ENCODE measurements at places on chromosomes 12 and 14.

GRCh38 chr12:120089105-120089504 is 27.4 kb downstream of the RAB35 start:
- DNase-seq = no peak

DNA sequence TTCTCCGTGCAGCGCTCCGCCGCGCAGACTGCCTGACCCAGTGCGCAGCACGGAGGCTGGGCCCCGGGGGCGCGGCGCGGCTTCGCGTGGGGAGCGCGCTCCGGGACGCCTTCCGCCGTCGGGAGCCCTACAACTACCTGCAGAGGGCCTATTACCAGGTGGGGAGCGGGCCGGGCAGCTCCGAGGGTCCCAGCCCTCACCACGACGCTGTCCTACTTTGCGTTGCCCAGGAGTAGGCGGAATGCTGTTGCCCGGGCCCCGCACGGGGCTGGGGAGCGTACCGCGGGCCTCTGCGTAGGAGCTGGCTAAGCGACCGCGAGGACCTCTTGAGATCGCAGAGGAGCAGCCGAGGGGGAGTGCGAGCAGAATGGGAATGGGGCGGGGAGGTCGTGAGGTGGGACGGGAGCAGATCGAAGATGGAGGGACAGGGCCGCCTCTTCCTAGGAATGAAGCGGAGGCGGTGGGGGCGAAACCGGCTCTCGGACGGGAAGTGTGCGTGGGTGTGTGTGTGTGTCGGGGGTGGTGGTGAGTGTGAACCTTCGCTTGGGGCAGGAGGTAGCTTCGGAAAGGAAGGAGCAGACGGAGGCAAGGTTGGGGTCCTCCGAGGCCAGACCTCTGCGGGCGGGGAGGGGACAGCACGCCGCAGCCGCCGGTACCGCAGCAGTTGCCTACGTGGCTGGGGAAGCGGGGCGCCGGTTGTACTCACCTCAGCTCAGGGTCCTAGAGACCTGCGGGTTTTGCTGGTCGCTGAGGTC is 751 bp downstream of the P3H3 start:
- no peak for DNase-seq

- no peak for DNase-seq
These were observed 592 bp upstream of the USP15 start for GRCh38 chr12:62259631-62259992.

- no peak for DNase-seq
These were observed 34.4 kb downstream of the CDK17 start for GRCh38 chr12:96365604-96366380.

DNA sequence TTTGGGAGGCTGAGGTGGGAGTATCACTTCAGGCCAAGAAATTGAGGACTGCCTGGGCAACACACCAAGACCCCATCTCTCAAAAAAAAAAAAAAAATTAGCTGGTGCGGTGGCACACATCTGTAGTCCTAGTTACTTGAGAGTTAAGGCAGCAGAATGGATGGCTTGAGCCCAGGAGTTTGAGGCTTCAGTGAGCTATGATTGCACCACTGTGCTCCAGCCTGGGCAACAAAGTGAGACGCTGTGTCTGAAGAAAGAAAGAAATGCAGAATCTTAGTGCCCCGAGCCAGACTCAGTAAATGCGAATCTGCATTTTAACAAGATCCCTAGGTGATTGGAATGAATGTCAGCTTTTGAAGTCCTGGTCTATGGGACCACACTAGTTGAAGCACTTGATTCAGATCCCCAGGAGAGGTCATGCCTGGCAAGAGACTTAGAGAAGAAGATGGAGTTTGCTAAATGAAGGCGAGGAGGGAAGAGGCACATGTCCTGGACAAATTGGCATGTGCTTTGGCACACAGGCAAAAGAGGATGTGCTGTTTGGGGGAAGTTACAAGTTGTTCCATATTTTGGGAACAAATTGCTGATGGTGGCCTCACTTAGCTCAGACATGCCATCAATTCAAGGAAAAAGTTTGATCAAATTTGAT is 56.6 kb downstream of the DRAM1 start:
- DNase-seq = no peak

DNA sequence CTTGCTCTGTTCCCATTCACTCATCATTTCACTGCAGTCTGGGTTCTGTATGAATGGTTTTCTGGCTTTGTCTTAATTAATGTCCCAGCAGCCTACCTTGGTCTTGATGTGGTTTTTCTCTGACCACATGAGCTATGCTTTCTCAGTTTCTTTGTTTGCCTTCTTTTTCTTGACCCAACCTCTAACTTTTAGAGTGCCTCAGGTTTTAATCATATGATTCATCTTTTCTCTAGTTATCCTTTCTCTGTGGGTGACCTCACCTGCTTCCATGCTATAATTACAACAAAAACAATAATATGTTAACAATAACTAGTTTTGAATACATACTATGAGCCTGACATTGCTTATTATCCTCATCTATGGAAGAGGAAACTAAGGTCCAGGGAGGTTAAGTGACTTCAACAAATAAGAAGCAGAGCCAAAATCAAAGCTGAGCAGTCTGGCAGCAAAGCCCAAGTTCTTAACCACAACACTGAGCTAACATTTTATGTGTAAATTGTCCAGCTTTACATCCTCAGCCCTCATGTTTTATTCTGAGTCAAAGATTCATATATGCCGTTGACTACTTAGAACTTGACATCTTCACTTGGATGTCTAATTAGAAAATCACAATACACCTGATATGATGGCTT is 4.7 kb upstream of the EPYC start:
- no peak for DNase-seq

DNA sequence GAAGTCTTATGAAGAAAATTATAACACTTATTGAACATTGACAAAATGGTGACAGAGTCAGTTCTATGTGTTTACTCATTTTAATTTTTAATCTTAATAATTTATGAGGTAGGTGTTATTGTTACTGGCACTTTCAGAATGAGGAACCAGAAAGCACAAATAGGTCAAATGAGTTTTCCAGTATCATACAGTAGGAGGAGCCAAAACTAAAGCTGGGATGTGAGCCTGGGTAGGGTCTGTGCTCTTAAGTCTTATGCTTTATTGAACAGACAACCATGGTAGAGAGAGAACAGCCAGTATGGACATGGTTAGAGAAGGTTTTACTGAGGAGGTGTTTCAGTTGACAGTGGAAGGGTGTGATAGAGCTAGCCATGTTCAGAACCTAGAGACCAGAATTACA is 775.7 kb downstream of the TMTC2 start:
- DNase-seq = no peak

- DNase-seq = no peak
These were observed 135.7 kb downstream of the PPM1H start for GRCh38 chr12:62799126-62799736.

DNA sequence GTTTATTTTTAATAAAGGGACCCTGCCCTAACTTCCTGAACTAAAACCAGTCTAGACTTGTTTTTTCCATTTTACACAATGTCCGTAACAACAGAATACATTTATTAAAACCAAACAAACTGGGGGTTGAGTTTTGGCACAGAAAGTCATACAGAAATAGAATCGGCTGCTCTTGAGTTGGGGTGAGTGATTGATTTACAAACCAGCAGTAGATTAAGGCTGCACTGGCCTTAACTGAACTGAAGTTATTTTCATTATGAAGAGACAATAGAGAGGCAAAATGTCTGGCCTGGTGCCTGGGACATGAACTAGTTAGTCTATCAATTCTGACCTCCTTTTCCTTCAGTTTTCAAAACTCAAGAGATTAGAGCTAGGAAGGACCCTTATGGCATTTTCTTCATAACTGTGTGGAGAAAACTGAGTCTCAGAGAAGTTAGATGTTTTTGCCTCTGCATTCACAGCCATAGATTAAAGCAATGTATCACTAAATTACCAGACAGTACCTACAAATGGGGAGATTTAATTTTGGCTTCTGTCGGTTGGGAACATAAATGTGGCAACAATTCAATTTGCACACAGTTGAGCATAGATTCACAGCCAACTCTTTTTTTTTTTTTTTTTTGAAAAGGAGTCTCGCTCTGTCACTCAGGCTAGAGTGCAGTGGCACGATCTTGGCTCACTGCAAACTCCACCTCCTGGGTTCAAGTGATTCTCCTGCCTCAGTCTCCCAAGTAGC is 19.8 kb upstream of the MGP start:
- no peak for DNase-seq

DNA sequence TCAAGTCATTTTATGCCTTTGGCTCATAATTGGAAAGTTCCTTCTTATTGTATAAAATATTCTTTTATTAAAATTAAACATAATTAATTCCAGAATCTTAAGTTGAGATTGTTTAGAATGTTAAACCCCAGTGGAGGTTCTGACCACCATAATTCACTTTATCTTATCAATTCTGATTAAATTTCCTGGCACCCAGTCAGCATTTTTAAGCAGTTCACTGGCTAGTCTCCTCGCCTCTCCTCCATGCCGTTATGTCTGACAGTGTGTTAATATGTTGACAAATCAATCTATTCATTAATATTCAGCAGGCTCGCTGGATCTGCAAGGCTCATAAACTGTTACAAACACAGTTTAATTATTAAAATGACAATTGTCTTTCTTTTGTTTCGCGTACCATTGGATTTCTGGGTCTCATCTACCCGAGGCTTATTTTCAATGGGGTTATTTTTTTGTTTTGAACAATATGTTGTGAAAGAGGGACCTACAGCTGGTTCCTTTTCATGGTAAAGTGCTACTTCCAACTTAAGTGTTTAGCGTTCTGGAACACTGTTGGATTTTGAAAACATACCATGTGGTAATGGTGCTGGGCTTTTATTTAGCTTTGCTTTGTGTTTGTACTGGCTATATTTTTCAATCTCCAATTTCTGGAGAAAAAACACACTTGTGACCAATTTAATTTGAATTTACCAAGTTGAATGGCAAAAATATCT is 339.7 kb downstream of the PRKD1 start:
- DNase-seq = no peak

GRCh38 chr12:57127101-57127725 is 1.1 kb upstream of the LRP1 start:
- peak; percentile 22 for DNase-seq

DNA sequence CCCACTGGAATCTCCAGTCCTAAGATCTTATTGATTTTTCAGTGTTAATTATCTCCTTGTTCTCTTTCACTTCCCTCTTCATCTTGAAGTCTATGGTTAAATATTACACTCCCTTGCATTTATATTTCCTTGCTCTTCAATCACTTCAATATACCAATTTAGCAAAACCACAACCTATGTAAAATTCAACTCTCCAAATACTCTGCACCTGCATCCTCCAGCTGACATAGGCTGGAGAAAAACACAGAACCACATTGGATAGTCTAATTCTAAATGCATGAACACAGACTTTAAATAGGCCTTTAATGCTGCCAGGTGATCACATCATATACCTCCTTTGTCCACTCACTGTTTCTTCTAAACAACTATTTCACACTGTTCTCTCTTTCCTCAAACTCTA is 253.8 kb upstream of the GARIN6 start:
- DNase-seq = no peak

GRCh38 chr12:110079477-110080400 is 31.4 kb upstream of the C12orf76 start:
- DNase-seq = peak; percentile 52

GRCh38 chr14:38199739-38200138 is 8.0 kb upstream of the SSTR1 start:
- no peak for DNase-seq

GRCh38 chr12:13428538-13429265 is 232.2 kb downstream of the EMP1 start:
- DNase-seq = no peak

- no peak for DNase-seq
These were observed 54.6 kb downstream of the ZC3H14 start for GRCh38 chr14:88617479-88617878.
